ENCODE measurements at places on chromosomes 5 and 9.

- no peak for DNase-seq
These were observed 16.8 kb downstream of the TRAF2 start for GRCh38 chr9:136903041-136903554.

- DNase-seq, result no peak
These were observed 139.8 kb downstream of the DOCK8 start for GRCh38 chr9:354453-354852.

DNA sequence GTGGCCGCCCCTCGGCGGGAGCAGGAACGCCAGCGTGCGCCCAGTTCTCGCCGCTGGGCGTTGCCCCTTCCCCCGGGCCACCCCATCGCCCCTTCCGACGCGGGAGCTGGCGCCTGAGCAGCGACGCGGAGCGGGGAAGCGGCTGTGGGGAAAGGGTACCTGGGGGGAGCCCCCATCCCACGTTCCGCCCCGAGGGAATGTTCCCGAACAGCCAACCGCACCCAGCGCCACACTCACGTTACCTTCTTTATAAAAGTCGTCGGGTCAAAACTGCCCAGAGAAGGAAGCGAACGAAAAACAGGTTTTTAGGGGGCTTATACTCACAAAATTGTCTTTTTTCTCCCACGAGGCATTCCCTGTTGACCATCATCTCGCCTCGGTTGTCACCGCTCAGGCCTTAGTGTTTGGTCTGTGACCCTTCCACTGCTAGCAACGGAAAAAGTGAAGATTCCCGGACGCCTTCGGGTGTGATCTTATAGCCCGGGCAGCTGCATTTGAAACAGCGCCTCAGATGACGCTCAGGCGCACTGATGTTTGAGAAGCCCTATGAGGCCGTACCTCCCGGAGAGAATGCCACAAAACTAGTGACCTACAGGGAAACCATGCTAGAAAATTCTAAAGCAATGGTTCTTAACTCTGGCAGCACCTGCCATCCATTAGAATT lies 475 bp upstream of the GOLM1 start:
- no peak for DNase-seq

GRCh38 chr9:13608451-13608850 lies 329.0 kb upstream of the MPDZ start:
- no peak for DNase-seq

DNA sequence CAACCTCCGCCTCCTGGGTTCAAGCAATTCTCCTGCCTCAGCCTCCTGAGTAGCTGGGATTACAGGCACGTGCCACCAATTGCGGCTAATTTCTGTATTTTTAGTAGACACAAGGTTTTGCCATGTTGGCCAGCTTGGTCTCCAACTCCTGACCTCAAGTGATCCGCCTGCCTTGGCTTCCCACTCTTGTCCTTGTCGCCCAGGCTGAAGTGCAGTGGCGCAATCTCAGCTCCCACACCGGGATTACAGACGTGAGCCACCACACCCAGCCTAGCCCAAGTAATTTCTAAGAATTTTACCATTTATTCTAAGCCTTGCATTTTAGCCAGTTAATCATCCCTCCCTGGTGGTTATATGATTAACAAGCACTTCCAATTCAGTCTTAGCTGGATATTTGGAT lies 11.0 kb downstream of the NAIP start:
- no peak for DNase-seq

All from stimulated activated CD8-positive, alpha-beta memory T cell treated with anti-CD3 and anti-CD28 coated beads, Interleukin-4, amount 100 ng/mL, for 1 hour (primary cell).